ENCODE measurements at places on chromosomes 2 and 18.

GRCh38 chr2:120480346-120480902 lies 134.5 kb downstream of the INHBB start:
- DNase-seq: no peak

DNA sequence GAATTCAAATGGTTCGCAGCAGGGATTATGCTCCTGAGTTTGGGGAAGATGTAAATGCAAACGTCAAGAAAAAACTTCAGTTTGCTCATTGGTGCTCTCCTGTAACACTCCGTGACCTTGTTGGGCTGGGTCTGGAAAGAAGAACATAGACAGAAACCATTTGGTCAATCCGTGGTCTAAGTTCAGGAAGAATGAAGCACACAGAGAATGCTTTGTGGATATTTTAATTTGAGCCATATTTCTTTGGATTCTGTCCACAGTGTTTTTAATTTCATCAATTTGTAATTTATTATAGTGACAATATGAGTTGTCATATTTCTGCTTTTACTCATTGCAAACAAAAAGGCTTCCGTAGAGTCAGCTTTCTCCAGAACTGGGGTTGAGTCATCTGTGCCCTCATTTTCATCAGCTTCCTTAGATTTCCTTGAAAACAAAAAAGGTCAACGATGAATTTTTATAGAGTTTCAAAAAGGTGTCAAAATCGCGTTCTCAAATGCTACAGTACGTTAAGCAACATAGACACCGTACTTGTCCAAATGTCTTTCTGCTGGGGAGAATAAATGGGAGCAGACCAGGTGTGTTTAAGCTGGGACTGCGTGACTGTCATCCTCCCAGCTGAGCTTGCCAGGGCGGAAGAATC lies 606.4 kb downstream of the RNF144A start:
- no peak for DNase-seq

GRCh38 chr2:80323610-80324009 lies 19.1 kb upstream of the LRRTM1 start:
- no peak for DNase-seq

GRCh38 chr18:11529081-11529480 lies 80.3 kb upstream of the SLC35G4 start:
- no peak for DNase-seq

DNA sequence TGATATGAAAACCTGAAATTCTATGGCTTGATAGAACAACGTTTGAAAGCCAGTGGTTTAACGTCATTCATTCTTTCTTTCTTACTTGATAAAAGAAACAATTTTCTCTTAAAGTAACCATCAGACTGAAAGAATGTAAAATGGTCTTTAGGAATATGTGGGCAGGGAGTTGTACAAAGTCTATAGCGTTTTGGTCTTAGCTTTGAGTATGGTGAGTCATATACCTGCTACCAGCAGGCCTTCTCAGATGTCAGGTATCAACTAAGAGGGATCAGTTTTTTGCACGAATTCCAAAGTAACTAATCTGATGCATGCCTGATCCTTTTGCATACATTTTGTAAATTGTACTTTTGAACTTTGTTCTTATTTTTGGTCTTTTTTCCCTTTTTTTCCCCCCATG lies 101.5 kb upstream of the DSEL start:
- no peak for DNase-seq

GRCh38 chr18:22132258-22132657 lies 37.1 kb upstream of the GATA6 start:
- DNase-seq: no peak

DNA sequence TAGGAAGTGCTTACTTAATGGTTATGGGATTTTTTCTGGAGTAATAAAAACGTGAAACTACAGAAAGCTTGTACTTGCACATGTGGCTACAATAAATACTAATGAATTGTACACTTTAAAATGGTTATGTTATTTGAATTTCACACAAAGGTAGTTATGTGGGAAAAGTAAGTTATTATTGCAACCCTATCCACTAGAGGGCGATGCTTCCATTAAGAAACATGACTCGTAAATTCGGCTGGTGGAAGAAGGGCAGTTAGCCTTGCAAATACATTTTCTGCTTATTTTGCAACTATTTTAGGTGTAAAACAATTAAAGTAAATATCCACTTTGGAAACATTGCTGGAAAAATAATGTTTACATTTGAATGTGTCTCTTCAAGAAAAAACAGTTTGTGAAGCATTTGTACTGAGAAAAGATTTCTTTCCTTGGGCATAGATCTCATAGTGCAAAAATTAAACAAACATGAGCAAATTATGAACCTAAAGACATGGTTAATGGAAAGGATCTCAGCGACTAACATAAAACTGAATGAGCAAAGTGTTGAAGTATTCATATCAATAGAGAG lies 68.1 kb upstream of the CSRNP3 start:
- no peak for DNase-seq

DNA sequence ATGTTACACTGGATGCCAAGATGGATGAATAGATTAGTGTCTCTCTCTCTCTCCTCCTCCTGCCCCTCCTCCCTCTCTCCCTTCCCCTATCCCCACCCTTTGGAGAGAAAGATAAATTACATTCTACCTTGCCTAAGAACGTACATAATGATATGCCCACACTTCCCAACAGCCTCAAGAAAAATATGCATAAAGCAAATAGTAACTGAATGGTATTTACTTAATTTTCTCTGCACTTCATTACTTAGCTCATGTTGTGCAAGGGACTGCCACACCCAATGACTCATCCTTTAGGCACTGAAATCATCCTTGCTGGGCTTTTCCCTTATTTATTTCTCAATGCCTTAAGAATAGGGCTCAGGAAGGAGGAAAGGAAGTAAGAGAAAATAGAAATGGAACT lies 137.3 kb upstream of the PID1 start:
- DNase-seq: peak; percentile 28

DNA sequence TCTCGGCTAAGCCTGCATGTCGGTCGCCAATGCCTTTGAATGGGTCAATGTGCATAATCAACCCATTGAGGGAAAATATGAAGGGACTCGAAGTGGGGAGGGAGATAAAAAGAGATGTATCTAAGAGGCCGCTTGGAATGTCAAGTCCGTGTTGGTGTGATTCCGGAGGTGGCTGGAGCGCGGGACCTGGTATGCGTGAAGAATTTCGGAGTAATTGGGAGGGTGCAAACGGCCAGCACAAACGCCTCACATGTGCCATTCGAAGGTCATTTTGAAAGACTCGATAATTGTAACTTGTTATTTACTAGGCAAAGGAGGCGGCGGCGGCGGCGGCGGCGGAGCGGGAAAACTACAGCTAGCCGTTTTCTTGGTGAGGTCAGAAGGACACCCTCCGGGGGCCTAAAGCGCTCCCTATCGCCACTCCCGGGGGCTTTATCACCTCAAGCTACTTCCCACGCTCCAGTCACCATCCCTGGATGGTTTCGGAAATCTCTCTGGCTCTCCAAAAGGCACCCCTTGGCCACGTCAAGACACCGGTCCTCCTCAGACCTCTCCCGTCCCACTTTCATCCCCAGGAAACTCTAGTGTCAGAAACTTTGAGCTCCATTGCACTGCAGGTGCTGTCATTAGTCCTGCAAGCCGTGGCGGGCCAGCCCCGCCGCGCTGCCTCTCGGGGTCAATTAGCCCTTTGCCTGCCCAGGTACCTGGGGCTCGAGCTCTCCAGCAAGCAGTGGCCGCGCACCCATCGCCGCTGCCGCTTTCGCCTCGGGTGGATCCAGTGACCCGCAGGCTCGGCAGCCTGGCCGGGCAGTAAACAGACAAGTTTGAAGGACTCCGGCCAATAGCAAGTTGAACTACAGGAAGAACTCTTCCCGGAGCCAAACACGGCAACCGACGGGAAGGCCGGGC lies 1.5 kb downstream of the ERBB4 start:
- peak; percentile 56 for DNase-seq

GRCh38 chr2:120293096-120294007 lies 40.7 kb downstream of the RALB start:
- no peak for DNase-seq

GRCh38 chr2:140091926-140092325 lies 1311.7 kb upstream of the NXPH2 start:
- no peak for DNase-seq

DNA sequence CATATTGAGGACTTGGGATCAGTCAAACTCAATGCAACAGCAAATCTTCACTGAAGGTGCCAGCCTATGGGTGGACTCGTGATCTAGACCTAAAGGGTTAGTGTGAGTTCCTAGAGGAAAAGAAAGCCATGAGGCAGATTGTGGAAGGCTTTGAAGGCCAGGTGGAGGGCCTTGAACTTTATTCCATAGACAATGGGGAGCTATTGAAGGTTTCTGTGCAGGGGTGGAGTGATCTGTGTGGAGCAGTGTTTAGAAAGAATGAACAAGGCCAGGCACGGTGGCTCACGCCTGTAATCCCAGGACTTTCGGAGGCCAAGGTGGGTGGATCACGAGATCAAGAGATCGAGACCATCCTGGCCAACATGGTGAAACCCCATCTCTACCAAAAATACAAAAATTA lies 61.5 kb downstream of the EPAS1 start:
- no peak for DNase-seq

DNA sequence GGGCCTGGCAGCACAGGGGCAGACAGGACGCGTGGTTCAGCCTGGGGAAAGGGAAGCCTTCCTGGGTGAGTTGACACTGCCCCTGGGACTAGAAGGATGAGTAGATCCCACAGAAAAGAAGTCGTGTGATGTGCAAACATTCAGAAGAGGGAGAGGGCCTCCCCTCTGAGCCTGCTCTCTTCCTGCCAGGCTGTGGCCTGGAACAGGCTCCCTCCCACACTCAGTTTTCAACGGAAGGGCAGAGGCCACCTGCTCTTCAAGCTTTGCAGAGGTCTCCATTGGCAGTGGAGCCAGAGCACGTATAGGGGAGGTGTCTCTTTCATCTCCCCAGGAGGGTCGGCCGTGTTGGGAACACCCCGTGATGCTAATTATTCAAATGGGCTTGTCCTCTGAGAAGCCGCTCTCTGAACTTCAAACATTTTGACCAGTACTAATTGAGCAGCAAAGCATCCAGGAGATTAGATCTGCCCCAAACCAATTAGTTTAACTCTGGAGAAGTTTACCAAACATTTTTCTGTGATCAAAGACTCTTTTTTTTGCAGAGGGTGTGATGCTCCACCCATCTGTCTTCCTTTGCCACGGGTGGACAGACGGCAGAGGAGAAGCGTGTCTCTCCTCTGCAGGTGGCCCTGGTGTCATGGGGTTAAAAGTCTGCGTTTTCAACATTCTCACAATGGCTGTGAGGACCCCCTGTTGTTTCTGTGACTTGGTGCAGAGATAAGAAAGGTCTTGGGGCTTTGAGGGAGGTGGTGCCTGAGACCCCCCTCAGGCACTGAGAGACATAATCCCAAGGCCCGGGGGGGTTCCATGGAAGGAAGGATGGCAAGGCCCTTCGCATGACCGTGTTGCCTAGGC lies 29.5 kb upstream of the ODC1 start:
- peak; percentile 91 for DNase-seq

GRCh38 chr18:26804519-26804918 lies 61.0 kb downstream of the AQP4 start:
- peak; percentile 14 for DNase-seq

DNA sequence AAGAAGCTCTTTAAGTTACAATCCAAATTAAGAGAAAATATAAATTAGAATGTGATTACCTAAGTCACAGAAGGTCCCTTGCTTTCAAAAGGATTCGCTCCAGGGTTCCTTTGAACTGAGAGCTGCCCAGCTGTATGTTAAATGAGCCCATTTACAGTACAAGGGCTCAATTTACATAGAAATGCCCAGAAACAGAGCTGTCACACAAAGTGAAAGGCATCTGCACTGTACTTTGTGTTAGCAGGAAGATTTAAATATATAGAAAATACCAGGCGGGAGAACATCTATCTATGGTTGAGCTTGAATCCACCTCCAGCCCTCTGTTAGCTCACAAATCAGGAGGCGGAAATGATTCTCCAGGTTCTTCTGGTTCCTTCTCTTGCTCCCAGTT lies 272.9 kb downstream of the PAX3 start:
- peak; percentile 73 for DNase-seq

DNA sequence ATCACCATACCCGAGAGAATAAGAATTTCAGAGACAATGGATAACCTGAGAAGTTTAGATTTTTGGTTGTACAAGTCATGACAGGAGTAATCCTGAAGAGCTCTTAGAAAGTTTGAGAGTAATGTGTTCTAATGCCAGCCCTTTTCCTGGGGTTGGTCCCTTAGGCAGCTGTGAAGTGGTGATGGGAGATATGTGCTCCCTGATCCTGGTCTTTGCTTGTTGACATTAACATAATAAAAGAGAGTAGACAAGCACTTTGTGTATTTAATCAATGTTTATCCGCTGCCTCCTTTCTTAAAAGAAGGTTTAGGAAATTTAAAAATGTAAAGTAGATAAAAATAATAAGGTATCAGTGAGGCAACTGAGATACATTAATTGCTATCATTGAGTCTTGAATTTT lies 13.8 kb upstream of the DSC3 start:
- DNase-seq: no peak

- DNase-seq: no peak
Observed at GRCh38 chr18:62829936-62830335, 114.6 kb downstream of the PHLPP1 start.

DNA sequence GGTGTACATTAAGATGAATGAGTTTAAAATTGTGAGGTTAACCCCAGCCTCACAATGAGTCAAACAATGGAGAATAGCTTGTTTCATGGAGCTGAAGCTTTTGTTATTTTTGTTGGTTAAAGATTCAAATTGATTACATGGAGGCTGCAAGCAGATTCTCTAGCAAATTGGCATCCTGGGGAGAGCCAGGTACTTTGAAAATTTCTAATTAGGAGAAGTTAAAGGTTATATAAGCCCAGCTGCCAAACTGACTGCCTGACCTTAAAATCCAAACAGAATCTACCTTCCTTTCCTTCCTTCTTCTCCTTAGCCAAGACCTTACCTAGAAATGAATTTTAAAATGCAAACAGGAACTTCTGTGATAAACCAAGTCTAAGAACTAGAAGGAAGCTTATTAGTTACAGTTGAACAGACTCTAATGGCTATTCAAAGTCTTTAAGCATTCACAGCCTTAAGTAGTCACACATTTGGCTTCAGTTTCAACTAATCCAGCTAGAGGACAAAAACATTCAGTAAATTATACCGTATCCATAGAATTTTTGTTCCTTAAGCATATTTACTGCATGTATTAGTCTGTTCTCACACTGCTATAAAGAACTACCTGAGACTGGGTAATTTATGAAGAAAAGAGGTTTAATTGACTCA lies 31.5 kb upstream of the PGAP1 start:
- no peak for DNase-seq
